ENCODE measurements at places on chromosomes 4 and X. TPM values are rescaled to one million over a fixed set of nuclear protein-coding genes. Genes with fewer than 3 reads are reported as not detected.

- peak; percentile 34 for DNase-seq
Measured at GRCh38 chr4:163331629-163332376, 593 bp downstream of the NPY1R start.

- peak; percentile 89 for DNase-seq
Measured at GRCh38 chr4:156931267-156931666, 40.3 kb downstream of the PDGFC start.

DNA sequence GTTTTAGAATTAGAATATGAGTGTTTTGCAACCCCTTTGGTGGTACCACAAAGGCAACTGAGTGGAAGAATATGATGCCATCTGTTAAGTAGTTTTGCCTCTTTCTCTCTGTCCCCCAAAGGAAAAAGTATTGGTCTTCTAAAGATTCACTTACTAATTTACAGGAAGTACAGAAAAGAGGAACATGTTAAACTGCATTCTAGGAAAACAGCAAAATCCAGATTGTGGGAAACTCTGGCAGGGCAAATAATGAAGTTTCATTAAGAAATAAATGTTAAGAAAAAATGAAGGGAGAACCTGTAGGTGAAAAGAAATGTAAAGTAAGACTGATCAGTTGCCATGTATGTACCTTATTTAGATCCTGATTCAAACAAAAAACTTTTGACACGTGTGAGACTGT lies 39.3 kb downstream of the NSUN7 start:
- DNase-seq: no peak

DNA sequence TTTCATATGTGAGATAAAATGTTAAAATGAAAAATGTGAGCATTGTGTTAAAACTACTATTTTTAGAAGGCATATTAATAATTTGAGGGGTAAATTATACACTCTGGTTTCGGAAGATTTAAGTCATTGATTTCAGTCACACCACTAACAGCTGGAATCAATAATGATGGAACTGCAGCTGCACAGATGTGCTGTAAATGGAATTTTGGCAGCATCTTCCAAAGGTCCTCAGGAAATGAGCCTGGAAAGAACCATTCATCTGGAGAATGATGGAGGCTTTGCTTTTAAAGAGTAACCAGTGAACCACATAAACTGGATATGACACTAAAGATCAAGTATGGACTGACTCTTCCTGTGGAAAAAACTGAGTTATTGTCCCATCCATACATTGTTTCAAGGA lies 759.0 kb upstream of the EPHA5 start:
- DNase-seq: no peak

- DNase-seq: no peak
Measured at GRCh38 chr4:137711502-137711901, 179.2 kb upstream of the PCDH18 start.

SYN1 gene
- 0.32 TPM for total RNA-seq

HERC5 gene
- 0.86 TPM for total RNA-seq

Measured in fibroblast of villous mesenchyme (primary cell).